ENCODE measurements at places on chromosomes 7 and 10.

GRCh38 chr10:16776896-16777295 is 40.3 kb downstream of the RSU1 start:
- DNase-seq, result no peak

DNA sequence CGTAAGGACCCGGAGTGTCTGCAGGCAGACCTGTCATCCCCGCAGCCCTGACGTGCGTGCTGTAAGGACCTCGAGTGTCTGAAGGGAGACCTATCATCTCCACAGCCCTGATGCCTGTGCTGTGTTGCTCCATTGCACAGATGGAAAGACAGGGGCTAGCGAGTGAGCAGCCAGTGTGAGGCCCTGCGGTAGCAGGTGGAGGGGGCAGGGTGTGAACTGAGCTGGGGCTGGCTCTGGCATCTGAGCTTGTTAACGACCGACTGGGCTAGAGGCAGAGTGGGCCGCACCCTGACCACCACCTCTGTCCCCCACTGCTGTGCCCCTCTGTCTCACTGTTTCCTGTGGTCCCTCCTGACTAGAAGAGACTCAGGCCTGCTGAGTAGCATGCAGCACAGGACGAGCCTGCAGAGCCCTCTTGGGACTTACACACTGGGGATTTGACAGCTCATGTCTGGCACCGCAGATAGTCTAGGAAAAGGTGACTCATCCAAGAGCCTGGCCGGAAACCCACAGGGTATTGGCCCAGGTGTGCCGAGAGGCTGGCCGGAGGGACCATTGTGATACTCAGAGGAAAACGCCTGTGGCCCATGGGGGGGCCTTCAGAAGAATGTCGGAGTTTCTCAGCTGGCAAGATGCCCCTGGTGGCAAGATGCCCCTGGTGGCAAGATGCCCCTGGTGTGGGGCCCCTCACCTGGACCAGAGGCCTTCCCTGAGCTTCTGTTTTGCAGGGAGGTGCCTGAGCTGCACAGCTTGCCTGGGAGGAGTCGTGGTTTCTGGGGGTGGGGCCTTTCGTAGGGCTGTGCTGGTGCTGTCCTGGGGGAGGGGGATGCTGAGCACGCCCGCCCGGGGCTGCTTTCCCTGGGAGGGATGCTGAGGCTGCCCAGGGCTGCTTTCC is 34.3 kb downstream of the INPP5A start:
- no peak for DNase-seq

DNA sequence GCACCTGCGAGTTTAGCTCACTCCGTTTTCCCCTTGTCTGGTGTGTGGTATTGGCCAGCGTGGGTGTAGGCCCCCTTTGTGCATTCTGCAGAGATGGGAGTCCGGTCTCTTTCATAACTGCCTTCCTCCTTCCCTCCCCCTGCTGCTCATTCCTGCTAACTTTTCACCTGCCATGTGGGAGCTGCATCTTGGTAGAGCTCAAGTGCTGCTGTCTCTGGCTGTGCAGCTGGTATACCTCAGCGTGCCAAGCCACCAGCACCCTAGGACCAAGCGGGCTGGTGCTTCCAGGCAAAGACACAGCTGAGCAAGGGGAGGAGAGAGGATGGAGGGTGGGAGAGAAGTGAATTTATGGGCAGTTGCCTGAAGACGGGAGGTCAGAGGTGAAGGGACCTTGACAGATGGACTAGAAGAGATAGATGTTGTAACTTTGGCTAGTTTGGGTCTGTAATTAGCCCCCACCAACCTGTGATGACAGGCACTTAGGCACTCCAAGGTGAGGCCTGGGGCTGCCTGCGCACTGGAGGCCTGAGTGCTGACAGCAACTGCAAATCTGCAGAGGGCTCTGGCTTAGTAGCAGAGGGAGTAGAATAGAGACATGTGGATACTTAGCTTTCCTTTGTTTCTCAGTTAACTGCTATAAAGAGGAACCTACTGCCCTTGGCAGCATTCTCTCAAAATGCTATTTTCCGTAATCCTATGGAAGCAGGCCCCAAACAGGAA is 148.8 kb upstream of the AGK start:
- no peak for DNase-seq

GRCh38 chr10:124999433-125000365 is 57.8 kb downstream of the ZRANB1 start:
- DNase-seq, result no peak

DNA sequence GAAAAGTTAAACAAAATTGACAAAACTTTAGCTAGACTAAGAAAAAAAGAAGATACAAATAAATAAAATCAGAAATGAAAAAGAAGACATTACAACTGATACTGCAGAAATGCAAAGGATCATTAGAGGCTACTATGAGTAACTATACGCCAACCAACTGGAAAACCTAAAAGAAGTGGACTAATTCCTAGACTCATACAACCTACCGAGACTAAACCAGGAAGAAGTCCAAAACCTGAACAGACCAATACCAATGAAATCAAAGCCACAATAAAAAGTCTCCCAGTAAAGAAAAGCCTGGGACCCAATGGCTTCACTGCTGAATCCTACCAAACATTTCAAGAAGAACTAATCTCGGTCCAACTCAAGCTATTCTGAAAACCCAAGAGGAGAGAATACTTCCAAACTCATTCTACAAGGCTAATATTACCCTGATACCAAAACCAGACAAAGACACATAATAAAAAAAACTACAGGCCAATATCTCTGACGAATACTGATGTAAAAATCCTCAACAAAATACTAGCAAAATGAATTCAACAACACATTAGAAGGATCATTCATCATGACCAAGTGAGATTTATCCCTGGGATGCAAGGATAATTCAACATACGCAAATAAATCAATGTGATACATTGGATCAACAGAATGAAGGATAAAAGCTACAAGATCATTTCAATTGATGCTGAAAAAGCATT is 20.3 kb downstream of the ELAPOR2 start:
- DNase-seq, result no peak

- DNase-seq, result no peak
Measured at GRCh38 chr10:59970396-59971368, 64.3 kb upstream of the CCDC6 start.

DNA sequence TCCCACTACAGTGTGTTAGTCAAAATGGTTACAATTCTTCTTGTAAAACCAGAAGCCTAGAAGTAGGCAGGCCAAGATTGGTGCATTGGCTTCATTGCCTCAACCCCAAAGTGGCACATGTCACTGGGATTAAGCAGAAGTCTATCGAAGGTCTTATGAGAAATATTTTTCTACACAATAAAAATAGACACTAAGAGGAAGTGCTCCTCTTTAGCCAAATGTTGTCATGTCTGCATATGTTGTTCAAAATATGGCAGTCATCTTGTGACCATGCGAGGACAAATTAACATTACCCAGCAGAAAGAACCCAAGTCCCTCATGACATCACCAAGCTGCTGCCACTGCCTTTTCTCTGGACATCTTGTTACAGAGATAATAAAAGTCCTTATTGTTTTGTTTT is 6.3 kb upstream of the NSMCE4A start:
- no peak for DNase-seq

DNA sequence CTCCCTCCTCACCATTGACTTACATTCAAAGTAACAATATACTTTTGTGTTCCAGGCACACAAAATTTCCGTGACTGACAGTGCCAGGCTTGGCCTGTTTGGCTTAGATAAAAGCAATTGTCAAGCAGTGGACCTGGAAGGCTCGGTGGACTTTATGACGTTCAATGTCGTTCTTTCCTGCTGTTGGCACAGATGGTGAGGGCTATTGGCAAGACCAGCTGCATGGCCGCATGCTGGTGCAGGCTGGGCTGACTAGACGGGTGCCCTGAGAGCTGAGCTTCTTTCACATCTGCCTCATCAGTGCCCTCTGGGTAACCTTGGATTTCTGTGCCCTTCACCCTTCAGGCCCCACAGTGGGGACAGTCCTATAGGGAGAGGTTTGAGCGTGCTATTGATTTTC is 45.2 kb downstream of the WIPF3 start:
- no peak for DNase-seq

Measured in omental fat pad (tissue), 4 donors.